Left hindlimb (tissue), 1 donor: ENCODE measurements at places on chromosomes 7 and 10.
A peak's percentile ranks its signal among the peaks of the same experiment; 100 is the strongest.

DNA sequence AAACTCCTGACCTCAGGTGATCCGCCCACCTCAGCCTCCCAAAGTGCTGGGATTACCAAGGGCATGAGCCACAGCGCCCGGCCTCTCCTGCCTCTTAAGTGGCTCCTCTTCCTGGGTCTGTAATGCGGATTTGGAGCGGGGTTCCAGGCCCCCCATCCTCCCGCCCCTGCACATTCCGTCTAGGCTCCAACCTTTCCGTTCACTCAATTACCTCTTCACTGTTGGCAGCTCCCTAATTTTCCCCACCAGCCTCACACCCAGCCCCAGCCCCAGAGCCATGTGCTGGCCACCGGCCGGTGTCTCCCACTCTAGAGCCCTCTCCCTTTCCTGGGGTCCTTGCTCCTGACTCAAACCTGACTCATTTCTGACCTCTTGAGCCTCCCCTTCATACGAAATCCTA, 16.6 kb downstream of the ASB13 start:
- DNase-seq: no peak

- DNase-seq: no peak
Measured at GRCh38 chr7:40608321-40609075, 473.7 kb downstream of the SUGCT start.

DNA sequence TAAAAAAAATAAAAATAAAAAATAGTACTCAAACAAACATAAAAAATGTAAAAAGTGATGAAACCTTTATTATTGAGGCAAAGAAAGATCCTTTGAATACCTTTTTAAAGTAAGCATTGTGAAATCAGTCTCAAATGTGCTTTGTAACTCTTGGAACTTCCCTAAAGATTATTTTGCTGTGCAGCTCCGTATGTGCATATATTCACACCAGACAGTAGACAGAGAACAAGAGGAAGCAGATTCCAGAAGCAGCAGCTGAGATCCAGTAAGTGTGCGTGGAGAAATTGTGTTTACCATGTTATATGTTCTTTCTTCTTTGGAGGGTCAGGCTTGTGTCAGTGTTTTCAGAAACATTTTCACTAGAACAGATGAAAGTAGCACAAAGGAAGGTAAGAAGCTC, 324.9 kb downstream of the AGMO start:
- no peak for DNase-seq

- no peak for DNase-seq
Measured at GRCh38 chr10:49690698-49691356, 11.4 kb downstream of the C10orf53 start.

DNA sequence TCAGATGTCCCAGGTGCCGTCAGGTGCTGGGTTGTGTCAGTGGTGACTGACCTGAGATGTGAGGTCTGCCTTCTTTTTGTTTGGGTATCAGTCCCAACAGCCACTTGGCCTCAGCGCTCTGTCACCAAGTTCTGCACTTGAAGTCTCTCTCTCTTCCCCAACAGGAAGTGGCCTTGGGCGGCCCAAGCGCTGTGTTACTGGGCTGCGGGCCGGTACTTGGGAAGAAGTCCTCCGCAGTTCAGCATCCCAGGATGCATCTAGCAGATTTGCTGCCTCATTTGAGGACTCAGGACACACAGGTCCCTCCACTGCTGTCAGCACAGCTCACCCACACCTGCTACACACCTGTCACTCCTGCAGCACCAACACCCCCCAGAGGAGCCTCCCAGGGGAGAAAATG, 40.1 kb downstream of the LYZL2 start:
- no peak for DNase-seq

DNA sequence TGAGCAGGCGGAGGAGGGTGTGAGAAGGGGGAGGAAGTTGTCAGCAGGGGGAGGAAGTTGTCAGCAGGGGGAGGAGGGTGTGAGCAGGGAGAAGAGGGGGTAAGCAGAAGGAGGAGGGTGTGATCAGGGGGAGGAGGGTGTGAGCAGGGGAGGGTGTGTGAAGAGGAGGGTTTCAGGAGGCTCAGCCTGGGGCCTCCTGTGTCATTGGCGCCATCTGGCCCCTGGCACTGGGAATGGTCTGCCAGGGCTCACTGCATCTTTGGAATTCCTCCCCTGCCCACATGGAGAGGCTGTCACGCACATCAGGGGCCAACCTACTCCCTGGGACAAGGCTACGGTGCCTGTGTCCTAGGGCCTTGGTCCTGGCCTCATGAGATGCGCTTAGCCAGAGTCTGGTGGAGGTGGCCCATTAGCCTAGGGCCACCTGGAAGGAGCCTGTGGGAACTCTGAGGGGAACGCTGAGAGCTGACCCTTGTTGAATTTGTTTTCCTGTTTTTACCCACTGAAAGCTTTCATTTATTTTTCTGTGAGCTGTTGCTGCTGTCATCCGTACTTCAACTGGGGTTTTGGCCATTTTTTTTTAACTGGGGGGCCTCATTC, 18.0 kb downstream of the CAMK2B start:
- DNase-seq: no peak

GRCh38 chr10:76202777-76203176, 771.4 kb downstream of the LRMDA start:
- DNase-seq: no peak

DNA sequence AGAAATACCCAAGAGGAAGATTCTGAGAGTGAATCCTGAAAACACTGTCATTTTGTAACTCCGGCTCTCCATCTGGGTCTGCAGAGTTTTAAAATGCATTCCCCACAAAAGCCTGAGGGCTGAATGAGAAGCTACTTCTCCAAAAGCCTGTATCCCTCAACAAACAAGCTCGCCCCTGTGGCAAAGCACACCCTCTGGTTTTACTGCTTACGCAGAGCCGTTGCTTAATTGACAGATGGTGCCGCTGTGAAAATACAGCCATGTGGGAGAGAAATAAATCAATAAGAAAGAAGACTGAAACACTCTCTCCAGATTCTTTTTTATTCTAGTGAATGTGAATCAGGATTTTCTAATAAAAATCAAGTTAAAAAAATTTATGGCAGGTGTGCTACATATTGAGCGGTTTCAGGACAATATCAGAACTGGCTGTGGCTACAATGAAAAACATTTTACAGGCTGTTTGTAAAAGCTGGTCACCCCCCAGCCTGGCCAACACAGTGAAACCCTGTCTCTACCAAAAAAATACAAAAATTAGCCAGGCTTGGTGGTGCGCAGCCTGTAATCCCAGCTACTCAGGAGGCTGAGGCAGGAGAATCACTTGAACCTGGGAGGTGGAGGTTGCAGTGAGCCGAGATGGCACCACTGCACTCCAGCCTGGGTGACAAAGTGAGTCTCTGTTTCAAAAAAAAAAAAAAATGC, 32.5 kb downstream of the C7orf33 start:
- DNase-seq: no peak

DNA sequence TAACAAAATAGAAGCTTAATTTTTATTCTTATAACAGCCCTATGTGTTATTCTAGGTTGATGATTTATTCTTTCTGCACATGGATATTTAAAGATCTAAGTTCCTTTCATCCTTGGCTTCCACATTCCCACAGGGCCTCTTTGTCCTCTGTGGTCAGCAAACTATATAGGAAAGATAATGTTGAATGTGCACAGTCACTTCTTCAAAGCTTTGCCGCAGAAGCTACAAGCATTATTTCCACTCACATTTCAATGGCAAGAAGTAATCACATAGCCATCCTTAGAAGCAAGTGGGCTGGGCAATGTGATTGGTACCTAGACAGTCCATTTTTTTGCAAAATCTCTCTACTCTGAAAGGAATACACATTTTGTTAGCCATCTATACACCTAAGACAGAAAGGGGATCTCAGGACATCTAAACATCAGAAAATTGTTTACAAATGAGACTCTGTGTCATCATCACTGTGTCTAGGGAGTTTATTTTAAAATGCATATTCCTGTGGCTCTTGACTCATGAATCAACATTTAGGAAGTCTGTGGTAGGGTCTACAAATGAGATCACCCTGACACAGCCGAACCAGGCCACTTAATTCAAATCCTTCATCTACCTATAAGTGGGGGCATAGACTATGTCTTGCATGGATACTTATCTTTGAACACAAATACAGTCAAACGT, 1060.5 kb downstream of the XPNPEP1 start:
- no peak for DNase-seq

DNA sequence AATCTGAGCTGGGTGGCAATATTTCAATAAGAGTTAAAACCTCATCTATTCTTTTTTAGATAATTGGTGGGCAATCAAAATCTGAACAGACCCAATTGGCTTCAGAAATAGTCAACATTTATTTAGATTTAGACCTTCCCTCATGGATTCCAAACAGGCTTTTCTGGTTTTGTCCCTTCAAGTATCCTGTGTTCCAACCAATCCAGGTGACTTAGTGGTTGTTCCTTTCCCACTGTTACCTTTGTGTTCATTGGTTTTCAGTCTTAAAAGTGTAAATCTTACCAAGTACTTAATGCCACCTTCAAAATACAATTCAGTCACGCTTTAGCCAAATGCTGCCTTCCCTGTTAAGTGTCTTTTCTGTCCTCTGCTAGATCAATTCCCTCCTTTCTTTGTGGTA, 85.9 kb downstream of the AHR start:
- DNase-seq: no peak

DNA sequence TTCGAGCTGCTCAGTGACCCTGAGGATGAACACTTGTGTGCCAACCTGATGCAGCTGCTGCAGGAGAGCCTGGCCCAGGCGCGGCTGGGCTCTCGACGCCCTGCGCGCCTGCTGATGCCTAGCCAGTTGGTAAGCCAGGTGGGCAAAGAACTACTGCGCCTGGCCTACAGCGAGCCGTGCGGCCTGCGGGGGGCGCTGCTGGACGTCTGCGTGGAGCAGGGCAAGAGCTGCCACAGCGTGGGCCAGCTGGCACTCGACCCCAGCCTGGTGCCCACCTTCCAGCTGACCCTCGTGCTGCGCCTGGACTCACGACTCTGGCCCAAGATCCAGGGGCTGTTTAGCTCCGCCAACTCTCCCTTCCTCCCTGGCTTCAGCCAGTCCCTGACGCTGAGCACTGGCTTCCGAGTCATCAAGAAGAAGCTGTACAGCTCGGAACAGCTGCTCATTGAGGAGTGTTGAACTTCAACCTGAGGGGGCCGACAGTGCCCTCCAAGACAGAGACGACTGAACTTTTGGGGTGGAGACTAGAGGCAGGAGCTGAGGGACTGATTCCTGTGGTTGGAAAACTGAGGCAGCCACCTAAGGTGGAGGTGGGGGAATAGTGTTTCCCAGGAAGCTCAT, 1.1 kb downstream of the DDIT4 start:
- peak; percentile 76 for DNase-seq

GRCh38 chr7:153935095-153935494, 117.1 kb upstream of the DPP6 start:
- no peak for DNase-seq
